ENCODE measurements at places on chromosomes 1 and 21.

DNA sequence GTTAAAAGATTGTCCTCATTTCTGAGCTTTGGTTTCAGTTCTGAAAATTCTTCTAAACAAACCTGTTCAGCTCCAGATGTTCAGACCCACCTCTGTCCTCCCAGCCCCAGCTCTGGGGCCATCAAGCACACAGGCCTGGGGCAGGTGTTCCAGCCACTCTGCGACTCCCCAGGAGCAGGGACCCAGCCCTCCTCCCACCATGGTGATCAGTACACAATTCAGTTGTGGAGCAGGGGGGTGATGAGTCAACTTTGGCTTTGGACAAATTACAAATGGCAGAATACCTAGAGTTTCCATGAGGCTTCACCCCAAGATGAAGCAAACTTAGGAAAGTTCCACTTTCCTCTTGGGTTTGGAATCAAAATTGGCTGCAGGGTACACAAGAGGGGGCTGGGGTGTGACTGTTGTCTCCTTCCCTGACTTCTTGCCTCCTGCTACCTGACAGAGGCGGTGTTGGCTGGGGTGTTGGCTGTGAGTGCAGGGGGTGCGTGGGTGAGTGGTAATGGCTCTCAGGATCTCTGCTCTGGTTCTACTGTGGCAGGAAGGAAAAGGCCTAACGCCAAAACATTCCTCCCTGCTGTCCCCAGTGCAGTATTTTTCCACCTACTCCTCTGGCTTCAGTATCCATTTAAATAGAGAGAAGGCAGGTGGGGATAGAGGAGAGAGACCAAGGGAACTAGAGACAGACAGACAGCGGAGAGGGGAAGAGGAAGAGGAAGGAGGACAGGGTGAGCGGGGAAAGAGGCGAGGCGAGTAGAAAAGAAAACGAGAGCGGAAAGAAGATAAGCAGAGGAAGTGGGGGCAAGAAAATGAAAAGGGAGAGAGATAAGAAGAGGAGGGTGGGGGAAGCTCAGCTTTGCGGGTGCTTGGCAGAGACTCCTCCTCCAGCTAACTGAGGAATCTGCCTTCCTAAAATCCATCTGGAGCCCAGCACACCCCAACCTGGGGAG is 20.6 kb upstream of the LRRN2 start:
- DNase-seq: no peak

GRCh38 chr1:109294481-109294880 is 11.5 kb upstream of the PSRC1 start:
- no peak for DNase-seq

GRCh38 chr1:171663854-171664575 is 11.5 kb upstream of the MYOC start:
- no peak for DNase-seq

DNA sequence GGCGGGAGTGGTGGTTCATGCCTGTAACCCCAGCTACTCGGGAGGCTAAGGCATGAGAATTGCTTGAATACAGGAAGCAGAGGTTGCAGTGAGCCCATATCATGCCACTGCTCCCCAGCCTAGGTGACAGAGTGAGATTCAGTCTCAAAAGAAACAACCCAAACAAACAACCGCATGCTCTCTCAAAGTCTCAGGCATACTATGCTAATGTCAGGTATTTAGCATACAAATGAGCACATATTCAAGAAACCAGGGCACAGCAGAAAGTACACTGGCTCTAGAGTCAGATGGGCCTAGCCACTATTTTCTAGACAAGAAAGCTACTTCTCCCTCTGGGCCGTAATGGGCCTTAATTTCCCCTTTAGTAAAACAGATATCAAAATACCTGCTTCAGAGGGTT is 55.0 kb downstream of the ELAVL4 start:
- no peak for DNase-seq

DNA sequence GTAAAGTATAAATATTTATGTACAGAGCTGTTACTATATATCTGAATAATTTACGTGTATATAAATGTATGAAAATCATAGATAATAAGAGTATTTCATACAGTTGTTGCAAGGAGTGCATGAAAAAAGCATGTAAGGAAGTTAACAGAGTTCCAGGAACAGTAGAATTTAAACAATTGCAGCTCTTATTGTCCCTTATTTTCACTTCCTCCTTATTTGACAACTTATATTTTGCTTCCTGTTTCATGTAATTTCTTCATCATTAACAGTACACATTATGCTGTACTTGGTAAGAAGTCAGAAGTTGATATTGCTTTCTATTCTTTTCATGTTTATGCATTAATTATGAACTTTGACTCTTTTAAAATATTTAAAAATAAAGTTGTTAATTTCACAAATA is 681.5 kb downstream of the LRRIQ3 start:
- no peak for DNase-seq

GRCh38 chr1:196609370-196609737 is 1.1 kb upstream of the KCNT2 start:
- no peak for DNase-seq

- DNase-seq: no peak
Observed at GRCh38 chr1:18725231-18725895, 94.7 kb downstream of the PAX7 start.

- DNase-seq: no peak
Observed at GRCh38 chr1:204096931-204097330, 24.0 kb downstream of the SOX13 start.

DNA sequence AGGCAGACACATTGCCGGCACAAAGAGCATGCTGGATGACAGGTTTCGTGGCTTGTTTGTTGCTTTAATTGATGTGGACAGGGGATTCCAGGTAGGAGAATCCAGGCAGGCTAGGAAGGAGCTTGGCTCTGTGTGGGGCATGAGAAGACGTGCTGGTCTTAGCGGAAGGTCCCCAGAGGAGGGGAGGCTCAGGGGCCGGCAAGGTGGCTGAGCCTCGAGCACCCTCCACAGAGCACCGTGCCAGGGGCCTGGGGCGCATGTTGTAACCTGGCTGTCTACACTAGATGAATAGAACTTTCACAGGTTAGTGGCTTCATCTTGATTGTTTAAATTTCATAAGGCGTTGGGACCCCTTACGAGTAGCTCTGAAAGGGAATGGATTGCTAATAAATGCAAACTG is 223.1 kb downstream of the CAMTA1 start:
- no peak for DNase-seq

DNA sequence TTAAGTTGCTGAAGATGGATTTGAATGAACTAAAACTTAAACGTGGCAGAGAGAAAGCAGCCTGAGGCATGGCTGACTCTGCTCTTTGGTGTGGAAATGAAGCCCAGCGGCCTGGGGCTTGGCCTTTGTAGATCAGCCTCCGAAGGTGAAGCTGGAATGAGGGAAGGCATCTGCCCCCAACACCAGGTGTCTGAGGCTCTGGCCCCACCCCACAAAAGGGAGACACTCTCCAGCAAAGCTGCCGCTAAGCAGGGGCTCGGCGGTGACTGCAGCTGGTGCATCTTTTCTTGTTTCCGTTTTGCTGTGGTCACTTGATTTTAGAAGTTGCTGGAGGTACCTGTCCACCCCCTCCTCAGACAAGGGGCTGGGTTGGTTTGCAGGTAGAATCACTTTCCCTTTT is 38.2 kb upstream of the NID1 start:
- no peak for DNase-seq

DNA sequence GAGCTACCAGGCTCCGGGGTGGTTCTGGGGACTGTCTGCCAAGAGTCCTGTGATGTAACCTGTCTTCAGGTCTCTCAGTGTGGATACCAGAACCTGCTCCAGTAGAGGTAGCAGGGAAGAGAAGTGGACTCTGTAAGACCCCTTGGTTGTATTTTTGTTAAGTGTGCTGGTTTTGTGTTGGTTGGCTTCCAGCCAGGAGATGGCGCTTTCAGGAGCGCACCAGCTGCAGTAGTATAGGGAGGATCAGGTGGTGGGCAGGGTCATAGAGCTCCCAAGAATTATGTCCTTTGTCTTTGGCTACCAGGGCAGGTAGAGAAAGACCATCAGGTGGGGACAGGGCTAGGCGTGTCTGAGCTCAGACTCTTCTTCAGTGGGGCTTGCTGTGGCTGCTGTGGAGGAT is 1147.2 kb upstream of the ADGRL4 start:
- DNase-seq: no peak

DNA sequence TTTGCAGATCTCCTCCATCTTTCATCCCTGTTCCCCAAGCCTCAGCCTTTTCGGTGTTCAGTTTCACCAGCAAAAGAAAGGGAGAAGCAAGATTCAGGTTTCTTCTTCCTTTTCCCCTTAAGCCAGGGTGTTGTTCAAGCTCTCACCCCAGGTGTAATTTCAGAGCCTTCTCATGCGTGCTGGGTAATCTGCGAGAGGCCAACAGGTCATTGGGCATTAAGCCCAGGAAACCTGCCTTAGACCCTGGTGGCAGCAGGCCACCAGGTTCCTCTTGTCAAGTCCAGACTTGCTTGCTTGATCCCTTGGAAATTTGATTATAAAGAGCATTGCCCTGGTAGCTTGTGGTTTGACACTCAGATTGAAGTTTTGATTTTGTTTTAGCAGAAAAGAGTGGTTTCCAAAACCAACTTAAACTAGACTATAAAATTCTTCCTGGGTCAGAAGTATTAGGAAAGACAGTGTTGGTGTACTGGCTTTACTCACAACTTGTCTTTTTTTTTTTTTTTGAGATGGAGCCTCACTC is 6.9 kb downstream of the AKR1A1 start:
- no peak for DNase-seq

DNA sequence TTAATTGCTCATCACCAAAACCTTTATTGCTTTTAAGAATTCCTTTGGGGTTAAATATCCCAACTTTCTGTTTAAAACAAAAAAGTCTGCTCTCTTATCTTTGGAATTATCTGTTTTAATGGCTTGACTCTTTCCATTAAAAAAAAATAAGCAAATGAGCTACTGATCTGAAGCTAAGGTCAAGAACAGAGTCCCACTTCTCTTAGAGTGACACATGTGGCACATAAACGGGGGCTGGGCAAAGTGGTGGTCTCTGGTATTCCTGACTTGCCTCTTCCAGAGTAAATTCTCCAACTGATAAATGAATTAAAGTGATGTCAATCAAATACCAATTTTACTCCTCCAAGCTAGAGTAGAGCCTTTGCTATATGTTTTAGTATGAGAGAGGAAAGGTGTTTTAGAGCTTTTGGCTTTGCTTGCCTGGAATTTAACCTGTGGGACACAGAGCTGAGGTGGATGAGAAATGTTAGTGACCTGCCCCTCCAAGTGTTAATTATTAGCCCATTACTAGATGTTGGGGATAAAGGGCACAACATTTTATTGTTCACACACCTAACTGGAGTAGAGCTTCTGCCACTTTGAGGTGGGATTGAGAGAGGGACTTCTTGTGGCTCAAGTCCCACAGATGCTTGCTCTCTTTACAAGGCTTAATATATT is 864.0 kb downstream of the LRRIQ3 start:
- no peak for DNase-seq

DNA sequence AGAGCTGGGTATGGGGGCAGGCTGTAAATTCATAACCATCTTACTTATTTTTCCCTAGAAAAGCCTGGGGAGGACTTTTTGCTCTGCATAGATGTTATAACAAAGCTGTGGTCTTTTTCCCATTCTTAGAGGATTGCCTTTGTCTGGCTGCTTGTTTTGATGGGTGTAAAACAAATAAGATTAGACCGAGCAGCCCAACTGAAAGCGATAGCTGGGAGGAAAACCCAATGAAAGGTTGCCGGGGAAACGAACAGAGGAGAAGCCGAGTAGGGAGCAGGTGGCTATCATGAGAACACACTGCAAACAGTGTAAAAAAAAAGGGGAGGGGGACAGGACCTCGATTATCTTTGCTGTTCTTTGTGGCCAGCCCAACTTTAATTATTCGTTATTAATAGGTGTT is 1.9 kb downstream of the ELAVL4 start:
- no peak for DNase-seq

DNA sequence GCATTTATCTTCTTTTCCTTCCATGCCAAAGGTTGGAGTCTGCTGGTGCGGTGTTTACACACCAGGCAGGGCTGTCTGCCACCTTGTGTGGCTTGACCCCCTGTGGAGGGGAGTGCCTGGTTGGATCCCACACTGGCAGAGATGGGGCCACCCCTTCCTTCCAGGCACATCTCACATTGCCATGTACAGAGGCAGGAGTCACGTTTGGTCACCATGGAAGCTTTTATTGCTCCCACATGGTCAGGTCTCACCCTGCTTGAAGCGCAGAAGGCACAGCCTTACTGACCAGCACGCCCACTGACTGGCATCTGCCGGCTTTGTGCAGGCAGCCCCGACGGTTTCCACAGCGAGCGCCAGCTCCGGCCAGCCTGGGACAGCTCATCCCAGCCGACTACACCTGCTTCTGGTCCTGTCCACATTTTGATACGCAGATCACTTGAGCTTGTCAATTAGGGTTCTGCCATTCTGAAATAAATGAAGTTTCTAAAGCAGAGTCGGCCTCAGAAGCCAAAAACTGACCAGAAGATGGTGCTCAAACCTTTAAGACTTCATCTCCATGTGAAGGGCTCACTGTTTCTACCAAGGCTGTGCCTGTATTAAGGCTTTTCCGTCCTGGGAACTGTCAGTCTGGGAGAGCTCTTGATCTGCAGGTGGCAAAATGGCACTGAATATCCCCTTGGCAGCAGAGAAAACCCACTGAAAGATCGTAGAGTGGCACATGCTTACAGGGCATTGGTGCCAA is 35.6 kb upstream of the EPHA8 start:
- no peak for DNase-seq

DNA sequence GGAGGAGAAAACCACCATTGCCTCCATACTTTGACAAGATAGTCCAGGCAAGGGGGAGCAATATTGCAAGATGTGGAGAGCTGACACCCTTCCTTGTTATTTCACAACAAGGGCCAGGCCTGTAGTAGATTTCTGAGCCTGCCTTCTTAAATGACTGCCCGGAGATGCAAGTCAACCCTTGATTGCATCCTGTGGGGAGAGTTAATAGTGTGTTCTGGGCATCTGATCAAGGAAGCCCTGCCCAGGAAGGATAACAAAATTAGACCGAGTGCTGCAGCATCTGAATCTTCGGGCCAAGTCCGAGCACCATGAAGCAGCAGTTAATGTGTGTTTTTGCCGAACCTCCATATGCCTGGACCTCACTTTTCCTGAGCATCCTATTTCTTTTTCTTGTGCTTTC is 382.3 kb downstream of the PRDM2 start:
- DNase-seq: no peak

DNA sequence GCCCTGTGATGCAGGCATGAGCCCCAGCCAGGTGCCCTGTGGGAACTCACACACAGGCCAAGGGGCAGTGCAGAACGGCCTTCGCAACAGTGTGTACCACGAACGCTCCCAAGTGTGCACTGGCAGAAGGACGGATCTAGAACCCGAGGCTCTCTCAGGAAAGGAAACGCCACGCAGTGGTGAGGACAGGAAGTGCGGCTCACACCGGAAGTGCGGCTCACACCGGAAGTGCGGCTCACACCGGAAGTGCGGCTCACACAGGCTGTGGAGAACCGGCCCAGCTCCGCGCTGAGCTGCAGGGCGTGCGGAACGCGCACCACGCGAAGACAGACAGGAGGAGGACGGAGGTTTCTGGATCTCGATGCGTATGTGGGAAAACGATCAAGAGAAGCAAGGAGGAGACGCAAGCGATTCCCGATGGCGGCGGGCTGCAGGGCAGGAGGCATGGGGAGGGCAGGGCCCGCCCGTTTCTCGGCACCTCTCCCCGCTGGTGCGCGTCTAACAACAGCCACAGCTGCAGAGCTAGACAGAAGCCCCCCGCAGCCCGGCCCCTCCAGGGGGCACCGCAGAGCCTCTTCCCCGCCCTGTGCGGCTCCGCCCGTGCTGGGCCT is 35.9 kb upstream of the TMEM52 start:
- no peak for DNase-seq

- no peak for DNase-seq
Observed at GRCh38 chr1:9402717-9403225, 110.1 kb downstream of the SPSB1 start.

- peak; percentile 23 for DNase-seq
Observed at GRCh38 chr1:146012703-146013558, 8.6 kb downstream of the HJV start.
